ENCODE measurements at places on chromosomes 3 and 15.

DNA sequence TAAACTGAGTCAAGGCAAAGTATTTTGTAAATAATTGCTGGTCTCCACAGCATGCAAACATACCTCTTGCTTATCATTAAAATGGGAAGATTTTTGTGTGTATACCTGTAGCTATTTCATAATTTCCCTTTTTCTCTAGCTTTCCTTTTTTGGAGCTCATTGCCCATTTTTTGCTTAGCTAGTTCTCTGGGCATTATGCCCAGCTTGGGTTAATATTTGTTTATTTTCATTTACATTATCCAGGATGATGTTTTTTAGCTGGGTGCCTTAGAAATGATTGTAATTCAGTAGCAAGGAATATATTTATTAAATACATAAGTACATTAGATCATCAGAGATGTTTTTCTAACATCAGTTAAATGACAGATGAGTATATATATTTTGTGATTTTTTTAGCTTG is 1271.7 kb upstream of the GBE1 start:
- DNase-seq = no peak

DNA sequence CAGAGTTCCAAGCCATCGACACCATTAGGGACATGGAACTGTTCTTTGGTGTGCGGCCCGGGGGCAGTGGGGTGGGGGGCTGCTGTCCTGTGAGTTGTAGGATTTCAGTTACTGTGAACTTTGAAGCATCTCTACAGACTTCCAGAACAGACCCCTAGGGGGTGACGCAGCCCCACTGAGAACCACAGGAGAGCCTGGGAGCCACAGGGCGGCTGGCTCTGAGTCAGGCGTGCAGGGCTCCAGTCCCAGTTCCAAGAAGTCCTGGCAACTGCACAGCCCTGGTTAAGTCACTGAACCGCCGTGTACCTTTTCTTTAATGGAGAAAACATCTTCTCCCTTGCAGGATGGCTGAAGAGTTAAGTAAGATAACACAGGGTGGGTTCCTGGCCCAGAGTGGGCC is 23.5 kb upstream of the LRTM1 start:
- DNase-seq = peak; percentile 4

- no peak for DNase-seq
These were observed 106.4 kb upstream of the PTX3 start for GRCh38 chr3:157330206-157330605.

DNA sequence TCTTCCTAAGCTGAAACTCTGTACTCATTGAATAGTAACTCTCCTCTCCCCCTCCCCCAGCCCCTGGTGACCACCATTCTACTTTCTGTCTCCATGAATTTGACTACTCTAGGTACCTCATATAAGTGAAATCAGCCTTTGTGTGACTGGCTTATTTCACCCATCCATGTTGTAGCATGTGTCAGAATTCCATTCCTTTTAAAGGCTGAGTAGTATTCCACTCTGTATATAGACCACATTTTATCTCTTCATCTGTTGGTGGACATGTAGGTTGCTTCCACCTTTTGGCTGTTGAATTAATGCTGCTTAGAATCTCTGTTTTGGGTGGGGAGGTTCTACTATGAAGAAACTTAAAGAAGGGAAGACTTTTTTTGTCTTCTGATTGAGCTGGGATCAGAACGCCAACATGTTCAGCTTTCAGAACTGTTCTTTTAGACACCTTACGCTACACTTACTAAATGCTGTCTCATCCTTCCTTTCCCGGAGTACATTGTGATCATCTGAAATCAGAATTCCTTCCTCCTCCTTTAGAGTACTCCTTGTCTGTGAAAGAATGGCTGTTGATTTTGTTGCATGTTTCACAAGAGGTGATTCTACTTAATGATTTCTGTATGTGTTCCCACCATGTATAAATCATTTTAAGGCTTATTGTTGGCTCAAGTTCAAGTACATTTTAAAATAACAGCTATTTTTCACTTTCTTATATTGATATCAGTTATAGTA is 50.3 kb downstream of the MRPS25 start:
- DNase-seq = no peak

DNA sequence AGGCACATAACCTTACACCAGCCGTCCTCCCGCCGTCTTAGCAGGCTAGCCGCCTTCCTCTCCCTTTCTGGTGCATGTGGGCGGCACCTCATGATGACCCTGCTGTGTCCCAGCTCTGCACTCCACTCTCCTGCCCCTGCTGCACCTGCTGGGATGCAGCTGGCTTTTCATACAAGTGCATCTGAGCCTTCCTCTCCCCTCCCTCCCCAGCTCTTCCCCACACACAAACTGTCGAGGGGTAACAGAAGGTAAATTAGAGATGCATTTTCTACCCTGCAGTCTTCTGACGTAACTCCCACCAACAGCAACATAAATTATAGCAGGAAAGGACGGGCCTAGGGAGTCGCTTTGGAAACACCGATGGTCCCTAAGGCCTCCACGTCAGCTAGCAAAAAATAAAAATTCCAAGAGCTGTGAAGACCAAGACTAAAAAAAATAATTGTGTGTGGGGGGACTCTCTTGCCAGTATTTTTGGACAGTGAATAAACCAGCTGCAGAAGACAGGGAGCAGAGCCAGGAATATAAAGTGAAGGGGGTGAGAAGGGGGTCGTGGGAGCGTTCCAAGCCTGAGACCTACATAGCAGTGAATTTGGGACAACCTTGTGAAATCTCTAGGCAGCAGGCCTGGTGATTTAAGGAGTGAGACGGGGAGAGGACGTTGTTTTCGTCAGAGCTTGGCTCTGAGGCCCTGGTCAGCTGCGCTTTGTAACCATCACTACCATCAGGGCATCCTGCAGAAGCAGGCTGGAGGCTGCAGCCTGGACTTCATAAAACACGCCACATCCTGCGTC is 216.2 kb downstream of the ADAMTS17 start:
- DNase-seq = no peak

- no peak for DNase-seq
These were observed 474 bp upstream of the FEZF2 start for GRCh38 chr3:62373714-62374333.

- DNase-seq = peak; percentile 62
These were observed 459.9 kb downstream of the RAP2B start for GRCh38 chr3:153621953-153622352.

DNA sequence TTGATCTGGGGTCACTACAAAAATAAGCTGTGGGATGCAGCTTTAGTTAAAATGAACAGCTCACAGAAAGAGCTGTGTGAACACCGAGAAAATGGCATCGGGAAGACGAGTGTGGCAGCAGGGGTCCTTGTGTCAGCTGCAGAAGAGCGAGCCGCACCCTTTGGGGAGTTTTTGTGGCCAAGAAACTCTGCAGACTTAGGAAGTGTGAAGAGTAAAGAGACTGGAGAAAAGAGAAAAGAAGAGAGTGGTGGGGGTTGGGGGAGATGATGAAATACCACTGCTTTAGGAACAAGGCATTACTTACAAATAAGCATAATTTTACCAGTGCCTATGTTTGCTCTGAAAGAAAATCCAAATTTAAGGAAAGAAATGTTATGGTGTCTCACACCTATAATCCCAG is 147.8 kb downstream of the LRRC28 start:
- no peak for DNase-seq

DNA sequence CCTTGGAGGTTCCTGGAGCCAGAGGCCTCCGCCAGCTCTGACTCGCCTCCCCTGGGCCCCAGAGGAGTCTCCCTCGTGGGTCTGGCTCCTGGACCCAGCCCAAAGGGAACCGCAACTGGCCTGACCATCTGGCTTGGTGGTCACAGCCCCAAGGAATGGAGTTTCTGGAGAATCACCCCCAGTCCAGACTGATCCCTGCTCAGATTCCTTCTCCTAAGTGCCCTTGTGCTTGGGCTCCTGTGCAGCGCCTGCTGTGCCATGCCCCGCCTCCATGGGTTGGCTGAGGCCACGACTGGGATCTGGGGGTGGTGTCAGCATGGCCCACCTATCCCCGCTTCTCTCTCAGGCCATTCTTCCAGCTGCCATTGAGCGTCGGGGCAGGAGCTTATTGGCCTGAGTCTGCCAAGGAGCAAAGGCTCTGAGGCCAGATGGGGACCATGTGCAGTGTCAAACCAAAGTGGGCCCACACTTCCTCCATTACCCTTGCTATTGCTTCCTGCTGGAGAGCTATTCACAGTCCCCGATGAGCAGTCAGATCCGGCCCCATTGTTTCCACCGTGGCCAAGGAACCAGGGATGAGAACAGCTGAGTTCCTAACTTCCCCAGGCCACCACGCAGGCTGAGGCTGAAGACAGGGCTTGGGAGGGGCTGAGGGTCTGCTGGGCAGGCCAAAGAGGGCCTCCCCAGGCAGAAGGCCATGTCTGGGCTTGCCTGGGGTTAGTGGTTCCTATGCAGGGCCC is 19.0 kb downstream of the CSPG4 start:
- DNase-seq = no peak

Measured in GM12865 (cell line).